HepG2 (cell line): ENCODE measurements at places on chromosomes 7 and 10.

GRCh38 chr7:41938371-41938770 lies 235.5 kb upstream of the INHBA start:
- no peak for DNase-seq

GRCh38 chr7:11552676-11553296 lies 279.2 kb downstream of the THSD7A start:
- DNase-seq = no peak

DNA sequence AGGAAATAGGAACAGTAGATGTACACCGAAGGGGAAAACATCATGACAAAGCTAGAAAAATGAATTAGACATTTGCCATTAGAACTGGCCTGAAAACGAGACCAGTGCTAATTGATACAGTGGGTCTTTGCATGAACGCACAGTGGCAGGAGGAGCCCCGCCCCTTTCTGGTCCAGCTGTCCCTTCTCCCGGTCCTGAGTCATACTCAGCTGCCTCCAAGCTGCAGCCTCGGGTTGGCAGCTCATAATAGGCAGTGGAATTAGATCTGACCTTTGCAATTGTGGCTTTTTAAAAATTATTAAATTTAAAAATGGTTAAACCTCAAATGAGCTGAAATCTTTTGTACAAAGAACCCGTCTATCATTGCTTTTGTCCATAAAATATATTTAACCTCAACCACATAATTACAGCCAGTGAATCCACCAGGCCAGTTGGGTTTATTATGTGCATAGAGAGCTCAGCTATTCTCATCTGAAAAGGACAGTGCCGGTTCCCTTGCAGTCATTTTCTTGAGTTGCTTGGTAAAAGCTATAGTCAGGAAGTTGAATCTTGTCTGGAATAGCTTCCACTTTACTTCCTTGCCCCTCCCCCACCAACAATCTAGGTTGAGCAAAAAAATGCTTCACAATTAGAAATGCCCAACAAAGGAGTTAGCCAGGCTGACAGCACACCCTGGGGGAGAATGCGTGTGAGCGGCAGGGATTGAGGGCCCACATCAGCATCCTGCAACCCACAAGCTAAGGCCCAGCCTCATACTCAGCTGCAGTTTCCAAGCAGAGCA lies 147.1 kb downstream of the BUB3 start:
- DNase-seq = no peak

- DNase-seq = no peak
These were observed 32.4 kb downstream of the ANLN start for GRCh38 chr7:36422072-36422471.

DNA sequence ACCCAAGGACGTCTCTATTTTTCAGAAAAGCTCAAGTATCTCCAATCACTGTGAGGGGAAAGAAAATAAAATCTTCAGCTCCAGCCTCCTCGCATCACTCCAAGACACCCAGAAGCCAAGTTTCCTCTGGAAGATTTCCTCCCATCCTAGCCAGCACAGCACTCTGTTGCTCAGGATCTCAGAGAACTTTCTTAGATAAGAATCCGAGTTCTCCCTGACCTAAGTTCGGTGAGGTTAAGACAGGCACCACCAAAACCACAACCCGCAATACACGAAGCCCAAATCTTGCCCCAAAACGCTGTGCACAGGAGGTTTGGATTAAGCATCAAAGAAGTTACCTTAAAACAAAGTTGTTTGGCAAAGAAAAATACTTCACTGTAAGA lies 4.2 kb downstream of the FAM53B start:
- no peak for DNase-seq

DNA sequence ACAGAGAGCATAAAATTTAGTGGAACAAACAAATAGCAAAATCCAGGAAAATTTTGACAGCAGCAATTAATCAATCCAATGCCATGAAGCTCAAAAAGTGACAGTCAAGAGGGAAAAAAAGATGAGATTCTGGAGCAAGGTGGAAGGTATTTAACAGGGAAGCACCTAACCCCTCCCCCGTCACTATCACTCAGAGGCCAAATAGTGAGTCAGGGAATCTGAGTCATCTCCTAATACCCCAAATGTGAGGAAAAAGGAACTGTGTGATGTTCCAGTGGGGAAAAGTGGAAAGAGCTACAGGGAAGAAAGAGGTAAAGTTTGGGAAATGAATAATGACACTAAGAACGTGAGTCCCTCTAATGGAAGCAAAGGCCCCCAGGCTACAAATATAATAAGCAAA lies 113.2 kb upstream of the PHF14 start:
- no peak for DNase-seq

- DNase-seq = no peak
These were observed 316.2 kb downstream of the SORCS3 start for GRCh38 chr10:104957178-104957841.

DNA sequence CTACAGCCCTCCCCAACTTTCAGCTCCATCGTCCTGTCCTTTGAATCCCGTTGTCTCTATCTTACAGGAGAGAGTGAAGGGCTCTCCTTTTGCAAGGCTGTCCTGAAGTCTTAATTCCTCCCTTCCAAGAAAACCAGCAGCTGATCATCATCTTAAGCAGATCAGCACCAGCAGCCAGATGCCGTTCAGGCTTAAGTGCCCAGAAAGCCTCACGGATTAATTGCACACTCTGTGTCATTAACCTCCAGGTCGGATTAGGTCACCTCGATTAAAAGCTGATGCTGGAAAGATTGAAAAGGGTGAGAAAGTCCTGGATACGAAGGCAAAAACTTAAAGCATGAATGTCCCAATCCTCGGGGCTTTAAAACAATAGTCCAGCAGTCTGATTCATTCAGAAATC lies 24.8 kb upstream of the ADARB2 start:
- DNase-seq = no peak

GRCh38 chr10:114259824-114260223 lies 20.8 kb downstream of the VWA2 start:
- no peak for DNase-seq

DNA sequence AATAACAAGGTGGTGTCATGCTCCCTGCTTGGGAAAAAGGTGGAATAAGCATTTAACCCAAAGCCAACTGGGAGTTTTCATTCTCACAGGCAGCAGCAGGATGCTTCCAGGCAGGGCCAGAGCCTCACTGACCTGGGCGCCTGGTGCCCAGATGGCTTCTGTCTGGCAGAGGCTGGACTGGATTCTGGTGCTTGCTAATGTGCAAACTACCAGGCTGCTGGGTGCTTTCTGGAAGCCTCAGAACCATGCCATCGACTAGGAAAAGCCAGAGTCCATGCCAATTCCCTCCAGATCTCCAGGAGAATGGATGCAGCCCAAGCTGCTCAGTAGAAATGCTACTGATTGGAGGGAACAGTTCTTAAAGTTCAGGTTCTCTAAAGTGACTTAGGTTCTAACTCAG lies 36.2 kb downstream of the VIPR2 start:
- no peak for DNase-seq

DNA sequence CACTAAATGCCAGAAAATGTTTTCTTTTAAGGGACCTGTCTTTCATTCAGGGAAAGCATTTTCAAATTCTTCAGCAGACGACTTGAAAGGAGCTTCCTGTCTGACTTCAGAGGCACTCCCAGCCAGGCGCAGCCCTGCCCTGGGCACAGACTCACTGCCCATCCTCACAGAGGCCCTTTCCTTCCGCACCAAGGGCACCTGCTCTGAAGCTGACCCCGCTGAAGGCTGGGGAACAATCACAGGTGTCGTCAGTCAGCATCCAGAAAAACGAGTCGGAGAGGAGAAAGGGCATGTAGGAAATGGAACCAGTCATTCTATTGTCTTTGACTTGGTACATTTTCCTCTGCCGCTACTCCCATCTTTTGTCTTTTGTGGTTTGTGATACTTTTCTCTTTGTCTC lies 125.3 kb upstream of the PARD3 start:
- no peak for DNase-seq

GRCh38 chr7:148398844-148399365 lies 191.7 kb upstream of the C7orf33 start:
- no peak for DNase-seq

- DNase-seq = no peak
These were observed at the start of gene CTBP2 for GRCh38 chr10:125159932-125160855. TSS of gene CTBP2 (minus strand) at chr10:125160563.

DNA sequence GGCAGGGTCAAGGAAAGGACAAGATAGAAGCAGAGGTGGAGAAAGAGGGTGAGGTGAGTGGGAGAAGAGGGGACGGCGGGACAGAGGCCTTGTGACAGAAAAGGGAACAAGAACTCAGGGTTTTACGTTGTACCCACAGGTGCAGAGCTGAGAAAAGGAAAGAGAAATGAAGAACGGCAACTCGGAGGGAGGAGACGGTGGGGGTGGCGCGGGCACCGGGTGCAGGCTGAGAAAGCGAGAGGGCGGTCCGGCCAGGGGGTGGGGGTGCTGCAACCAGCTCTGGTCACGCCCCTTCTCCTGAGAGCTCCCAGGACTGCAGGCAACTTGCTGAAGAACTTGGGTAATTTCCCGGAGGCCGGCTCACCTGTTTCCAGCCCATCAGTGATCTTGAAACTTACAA lies 65.3 kb downstream of the CARD11 start:
- no peak for DNase-seq

DNA sequence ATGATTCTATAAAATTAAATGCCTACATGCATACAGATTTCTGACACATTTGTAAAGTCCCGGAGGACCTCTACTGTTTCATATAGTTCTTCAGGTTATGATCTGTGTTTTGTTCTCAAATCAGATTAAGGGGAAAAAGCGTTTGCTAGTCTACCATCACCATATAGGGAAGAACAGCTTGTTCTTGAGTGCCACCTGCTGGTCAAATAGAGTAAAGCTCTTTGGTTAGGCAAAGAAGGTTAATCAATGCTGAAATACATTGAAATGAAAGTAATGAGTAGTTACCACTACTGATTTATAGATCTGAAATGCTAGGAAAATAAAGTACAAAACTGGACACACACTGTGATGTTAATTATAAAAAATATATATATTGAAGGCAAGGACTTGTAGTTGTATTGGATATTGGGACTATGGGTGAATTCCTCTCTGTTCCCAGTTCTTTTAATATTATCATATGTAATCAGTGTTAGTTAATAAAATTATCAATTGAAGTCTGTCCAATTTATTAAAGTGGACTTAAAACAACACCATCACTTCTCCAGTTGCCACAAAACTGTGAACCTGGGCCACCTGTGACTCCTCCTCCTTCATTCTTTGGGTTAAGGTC lies 72.6 kb upstream of the PDLIM1 start:
- DNase-seq = peak; percentile 71

DNA sequence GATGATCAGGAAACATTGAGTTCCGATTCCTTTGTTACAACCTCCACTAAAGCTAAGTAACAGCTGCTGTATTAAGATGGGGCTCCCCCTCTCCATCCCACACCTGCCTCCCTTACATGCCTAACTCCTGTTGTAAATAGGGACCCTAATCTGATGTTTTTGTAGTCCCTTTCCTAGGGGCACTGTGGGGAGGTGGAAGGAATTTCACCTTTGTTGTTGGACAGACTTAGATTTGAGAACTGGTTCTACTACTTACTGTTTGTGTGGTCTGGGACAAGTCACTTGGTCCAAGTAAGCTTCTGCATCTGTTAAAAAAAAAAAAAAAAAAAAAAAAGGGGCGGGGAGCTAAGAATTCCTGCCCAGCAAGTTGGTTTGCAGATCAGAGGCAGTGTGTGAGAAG lies 42.6 kb downstream of the KIAA1217 start:
- DNase-seq = no peak

- no peak for DNase-seq
These were observed 185.9 kb downstream of the MAD1L1 start for GRCh38 chr7:2046581-2047565.

DNA sequence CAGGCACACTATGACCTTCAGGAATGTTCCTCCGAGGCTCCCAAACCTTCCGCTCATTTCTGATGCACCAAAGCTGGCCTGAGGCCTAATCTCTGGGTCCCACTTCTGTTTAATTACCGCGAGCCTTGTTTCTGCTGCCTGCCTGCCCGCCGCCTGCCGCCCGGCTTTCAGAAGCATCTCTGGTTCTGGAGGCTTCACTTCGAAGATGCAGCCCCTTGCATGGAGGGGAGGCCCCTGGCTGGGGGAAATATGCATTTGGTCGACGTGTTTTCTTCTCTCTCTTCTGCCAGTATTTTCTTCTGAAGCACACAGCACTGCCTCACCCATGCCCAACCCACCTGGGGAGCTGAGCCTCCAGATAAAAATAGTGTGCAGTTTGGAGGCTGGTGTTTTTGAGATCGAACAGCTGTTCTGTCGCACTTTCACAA lies 166.9 kb downstream of the PAXIP1 start:
- no peak for DNase-seq

DNA sequence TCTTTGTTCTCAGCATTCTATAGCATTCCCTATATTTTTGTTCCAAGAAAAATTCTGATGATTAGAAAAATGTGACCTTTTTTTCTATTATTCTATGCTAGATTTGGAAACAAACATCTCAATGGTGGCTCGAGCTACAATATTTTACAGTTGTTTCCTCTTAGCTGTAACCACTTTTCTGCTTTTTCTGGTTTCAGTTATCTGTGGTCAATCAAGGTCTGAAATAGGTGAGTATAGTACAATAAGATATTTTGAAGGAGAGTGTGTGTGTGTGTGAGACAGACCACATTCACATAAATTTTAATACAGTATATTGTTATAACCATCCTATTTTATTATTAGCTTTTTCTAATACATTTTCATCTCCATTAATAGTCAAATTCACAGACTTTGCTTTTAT lies 564.5 kb upstream of the GHITM start:
- no peak for DNase-seq

- DNase-seq = peak; percentile 7
These were observed 37.1 kb downstream of the STARD3NL start for GRCh38 chr7:38215115-38215514.

DNA sequence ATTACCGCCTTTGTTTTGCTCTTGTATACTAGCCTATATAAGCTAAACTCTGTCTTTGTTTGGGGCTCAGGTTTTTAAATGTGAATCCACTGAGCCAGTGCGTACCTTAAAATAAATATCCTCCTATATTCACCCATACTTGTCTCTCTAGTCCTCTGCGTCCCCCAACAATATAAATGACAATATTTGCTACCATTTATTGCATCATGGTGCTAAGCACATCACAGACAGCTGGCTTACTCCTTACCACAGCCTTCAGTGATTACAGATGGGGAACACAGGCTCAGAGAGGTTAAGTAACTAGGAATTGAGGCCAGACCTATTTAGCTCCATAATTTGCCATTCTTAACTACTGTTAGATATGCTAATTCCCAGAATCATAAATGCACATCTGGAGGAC lies 3.4 kb upstream of the ADCK2 start:
- DNase-seq = no peak

- DNase-seq = no peak
These were observed 74.3 kb downstream of the CFAP46 start for GRCh38 chr10:132867801-132868644.

DNA sequence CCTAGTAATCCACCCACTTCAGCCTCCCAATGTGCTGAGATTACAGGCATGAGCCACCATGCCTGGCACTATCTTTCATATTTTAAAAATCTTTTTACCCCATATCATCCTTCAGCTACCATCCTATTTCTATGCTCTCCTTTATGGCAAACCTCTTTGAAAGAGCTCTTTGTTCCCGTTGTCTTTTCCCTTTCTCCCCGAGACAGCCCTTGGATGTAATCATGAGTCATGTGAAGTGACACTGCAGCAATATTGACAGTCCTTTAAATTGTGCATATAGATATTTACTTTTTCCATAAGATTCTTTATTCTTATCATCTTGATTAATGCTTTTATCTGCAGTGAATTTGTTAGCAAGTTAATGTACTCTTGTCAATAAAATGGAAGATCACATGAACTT lies 286.6 kb downstream of the ANKRD7 start:
- DNase-seq = no peak

- DNase-seq = no peak
These were observed 81.5 kb downstream of the SRPK2 start for GRCh38 chr7:105307163-105307672.
